Epithelial cell of proximal tubule (primary cell): ENCODE measurements at places on chromosomes 6 and 20. TPM values are rescaled to one million over a fixed set of nuclear protein-coding genes. Genes with fewer than 3 reads are reported as not detected.

Gene PGC
- total RNA-seq = not detected in 2 replicates

Gene PNPLA1
- total RNA-seq = not detected in 2 replicates

Gene VWA7
- 0.65 and 2.2 TPM in 2 replicates for total RNA-seq

Gene MAP1LC3A
- 21.6 and 28.3 TPM in 2 replicates for total RNA-seq

Gene ZC3H12D
- total RNA-seq = 0.07 and 0.17 TPM in 2 replicates

Gene BMP6
- total RNA-seq = 0.29 and 1.3 TPM in 2 replicates

Gene KIAA0408
- 2.0 and 3.1 TPM in 2 replicates for total RNA-seq

Gene TSPO2
- total RNA-seq = not detected in 2 replicates

Gene PARD6B
- 17.1 and 44.4 TPM in 2 replicates for total RNA-seq

Gene CST11
- not detected in 2 replicates for total RNA-seq

Gene WFDC2
- 14.7 and 53.3 TPM in 2 replicates for total RNA-seq

Gene SLC17A3
- not detected in 2 replicates for total RNA-seq

Gene TFAP2C
- 0.23 and 0.94 TPM in 2 replicates for total RNA-seq

Gene ENPP4
- 6.4 and 8.1 TPM in 2 replicates for total RNA-seq

Gene OOEP
- not detected in 2 replicates for total RNA-seq

Gene SYNE1
- total RNA-seq = 13.5 and 17.4 TPM in 2 replicates

Gene SDCBP2
- 2.8 and 5.1 TPM in 2 replicates for total RNA-seq

Gene ERVFRD-1
- not detected in 2 replicates for total RNA-seq

Gene EYA4
- 0.07 TPM in 1 of 2 replicates, not detected in the other for total RNA-seq

Gene ZKSCAN8
- 5.0 and 8.4 TPM in 2 replicates for total RNA-seq

Gene CFAP61
- not detected in 2 replicates for total RNA-seq
